ENCODE measurements at places on chromosomes 1 and 21.

DNA sequence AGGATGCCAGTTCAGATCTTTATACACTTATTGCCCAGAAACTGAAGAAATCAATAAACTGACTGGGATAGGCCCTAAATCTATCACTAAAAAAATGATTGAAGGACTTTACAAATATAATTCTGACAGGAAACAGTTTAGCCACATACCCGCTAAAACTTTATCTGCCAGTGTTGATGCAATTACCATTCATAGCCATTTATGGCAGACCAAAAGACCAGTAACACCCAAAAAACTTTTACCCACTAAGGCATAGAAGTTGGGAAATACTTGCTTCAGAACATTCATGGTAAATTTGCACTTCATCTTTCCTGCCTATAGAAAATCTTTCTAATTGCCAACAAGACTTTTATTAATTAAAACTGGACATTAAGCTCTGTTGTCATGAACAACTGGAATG, 15.0 kb upstream of the GPR25 start:
- no peak for DNase-seq

GRCh38 chr1:70945251-70945650, 102.4 kb downstream of the PTGER3 start:
- no peak for DNase-seq

DNA sequence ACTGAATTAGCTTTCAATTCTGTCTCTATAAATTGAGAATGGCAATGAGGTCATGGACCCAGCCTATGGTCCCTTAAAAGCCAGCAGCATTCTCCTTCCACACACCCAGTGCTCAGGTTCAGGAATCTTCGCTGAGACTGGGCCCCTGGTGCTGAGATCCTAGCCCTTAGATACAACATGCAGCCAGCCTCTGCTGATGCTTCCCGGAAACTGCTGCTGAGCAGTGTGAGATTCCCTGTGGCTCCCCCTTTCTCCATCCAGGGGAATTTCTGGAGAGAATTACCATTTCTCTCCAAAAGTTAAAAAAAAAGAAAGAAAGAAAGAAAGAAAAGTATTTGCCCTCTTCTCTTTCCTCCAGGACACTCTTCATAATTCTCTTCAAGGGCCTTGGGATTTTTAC, 31.7 kb upstream of the RALGPS2 start:
- no peak for DNase-seq

- DNase-seq: no peak
These were observed 65.6 kb upstream of the RRP15 start for GRCh38 chr1:218219460-218219859.

DNA sequence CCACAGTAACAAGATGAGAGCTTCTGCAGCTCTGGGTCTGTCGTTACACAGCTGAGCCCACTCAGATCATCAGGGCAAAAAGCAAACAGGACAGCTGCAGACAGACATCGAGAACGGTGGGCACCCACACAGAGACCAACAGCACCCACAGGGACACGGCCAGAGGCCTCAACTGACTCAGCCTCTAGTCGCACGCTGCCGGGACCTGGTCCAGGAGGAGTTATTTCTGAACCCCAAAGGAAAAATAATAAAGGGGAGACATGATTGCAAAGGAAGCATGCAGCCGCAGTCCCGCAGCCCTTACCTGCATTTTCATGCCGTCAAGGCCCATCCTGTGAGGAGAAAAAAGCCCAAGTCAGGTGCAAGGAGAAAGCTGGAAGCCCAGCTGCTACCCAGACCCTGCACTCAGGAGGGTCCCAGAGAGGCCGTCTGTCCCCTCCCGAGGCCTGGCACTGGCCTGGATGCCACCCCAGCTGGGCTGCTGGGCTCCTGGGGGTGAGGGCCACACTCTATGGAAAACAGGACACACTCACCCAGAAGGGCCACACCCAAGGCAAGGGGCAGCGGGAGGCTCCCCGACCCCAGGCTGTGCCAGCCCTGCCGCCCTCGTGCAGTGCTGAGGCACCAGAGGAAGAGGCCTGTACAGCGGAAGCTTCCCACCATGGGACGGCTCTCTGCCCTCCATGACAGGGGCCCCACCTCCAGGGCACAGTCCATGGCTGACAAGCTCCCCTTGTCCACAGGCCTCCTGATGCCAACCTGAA, 15.7 kb downstream of the LSS start:
- DNase-seq: no peak

GRCh38 chr21:34205811-34206571, 132.6 kb downstream of the MRPS6 start:
- no peak for DNase-seq

DNA sequence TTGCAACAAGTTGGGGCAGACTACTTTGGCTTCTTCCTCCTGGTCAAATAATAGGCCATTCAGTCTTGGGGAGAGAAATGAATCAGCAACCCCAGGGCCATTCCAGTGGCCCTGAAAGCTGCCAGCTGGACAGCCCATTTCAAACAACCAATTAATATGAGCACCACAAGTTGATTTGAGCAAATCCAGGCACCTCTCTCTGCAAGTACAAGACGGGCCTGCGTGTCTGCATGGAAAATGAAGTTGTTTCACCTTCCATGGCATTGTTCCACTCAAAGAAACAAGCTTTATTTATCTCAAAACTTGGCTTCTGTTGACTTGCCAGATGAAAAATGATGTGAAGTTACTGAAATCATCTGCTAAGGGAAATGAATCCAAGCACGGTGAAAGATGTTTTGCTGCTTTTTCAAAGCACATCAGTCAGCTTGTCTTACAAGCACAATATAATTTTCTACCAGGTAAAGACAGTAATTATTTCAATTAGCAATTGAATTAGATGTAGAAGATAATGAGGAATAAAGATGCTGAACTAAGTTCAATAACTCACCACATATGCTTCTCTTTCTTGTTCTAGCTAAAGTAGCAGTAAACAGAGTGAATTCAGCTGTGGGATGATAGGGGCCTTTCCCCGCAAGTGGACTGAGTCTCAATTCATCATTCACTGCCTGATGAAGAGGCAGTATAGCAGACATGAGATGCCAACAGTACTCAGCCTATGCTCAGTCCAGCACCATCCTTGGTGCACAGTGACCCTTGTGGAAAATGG, 95.2 kb upstream of the SSX2IP start:
- DNase-seq: no peak

DNA sequence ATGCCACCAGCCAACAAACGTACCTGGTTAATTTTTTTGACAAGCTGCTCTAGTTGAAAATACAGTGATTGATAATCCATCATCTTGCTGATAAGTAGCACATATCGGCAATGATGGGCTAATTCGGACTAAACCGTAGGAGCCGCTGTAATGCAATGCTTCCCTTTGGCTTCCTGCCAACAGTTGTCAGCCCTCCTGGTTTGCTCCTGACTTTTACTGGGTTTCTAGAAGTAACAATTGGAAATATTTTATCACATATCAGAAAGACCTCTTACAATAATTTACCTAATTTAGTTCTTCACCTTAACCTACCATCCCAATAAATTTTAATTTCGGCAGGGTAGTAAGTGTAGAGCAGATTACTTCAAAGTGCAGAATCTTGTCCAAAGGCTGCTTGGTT, 148.5 kb downstream of the DHRS3 start:
- DNase-seq: no peak

DNA sequence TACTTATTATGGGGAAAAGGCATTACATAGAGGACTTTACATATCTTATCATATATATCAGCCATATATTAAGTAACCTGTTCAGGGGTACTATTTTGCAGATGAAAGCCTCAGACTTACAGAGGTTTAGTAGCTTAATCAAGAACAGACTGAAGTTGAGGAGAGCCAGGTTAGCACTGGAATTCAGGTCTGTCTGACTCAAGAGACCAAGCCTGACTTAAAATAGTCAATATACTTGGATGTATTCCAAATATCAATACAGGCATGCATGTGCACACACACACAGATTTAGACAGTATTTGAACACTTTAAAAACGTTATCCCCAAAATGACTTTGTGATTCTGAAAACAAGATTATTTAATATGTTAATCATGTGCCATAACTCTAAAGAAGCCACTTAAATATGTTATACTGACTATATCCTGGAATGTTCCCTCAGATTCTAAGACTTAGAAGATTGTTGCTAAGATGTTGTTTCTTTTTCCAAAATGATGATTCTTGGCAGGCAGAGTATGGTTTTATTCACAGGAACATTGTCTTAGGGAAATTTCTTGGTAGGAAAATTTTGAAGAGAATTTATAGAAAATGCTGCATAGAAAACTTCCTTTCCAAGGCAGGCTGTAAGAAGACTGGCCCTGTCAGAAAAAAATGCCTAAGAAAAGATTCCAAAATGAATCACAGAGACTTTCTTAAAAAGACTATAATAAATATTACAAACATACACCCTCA, 61.6 kb downstream of the ADAMTS1 start:
- DNase-seq: no peak

DNA sequence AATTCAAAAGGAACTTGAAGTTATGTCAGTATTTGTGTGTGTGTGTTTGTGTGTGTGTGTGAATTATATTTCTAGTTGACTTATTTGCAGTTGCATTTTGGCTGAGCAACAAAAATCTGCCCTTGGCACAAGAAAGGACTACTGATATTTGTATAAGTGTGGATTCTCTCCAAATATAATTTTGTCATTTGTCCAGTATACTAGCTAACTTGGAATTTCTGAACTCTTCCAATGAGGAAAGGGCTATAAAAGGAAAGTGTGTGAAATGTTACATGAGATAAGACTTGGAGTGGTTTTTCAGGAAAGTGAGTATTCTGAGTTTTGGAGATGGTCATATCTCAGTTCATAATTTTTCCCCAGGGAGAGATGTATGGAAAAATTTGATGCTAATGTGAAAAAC, 1384.1 kb upstream of the B3GALT2 start:
- no peak for DNase-seq

GRCh38 chr1:29690156-29690555, 453.8 kb downstream of the PTPRU start:
- no peak for DNase-seq

- DNase-seq: no peak
These were observed 20.4 kb downstream of the CACHD1 start for GRCh38 chr1:64490213-64490818.

DNA sequence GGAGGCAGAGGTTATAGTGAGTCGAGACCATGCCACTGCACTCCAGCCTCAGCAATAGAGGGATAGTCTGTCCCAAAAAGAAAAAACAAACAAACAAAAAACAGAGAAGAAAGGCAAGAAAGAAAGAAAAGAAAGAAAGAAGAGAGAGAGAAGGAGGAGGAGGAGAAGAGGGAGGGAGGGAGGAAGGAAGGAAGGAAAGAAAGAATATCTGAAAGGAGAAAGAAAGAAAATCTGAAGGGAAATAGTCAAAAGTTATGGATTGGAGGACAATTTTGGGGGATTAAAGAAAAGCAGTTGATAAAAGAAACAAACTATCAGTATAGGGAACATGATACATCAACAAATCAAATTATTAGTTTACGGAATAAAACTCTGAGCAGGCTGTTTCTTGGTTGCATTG, 67.4 kb upstream of the TBX15 start:
- no peak for DNase-seq

DNA sequence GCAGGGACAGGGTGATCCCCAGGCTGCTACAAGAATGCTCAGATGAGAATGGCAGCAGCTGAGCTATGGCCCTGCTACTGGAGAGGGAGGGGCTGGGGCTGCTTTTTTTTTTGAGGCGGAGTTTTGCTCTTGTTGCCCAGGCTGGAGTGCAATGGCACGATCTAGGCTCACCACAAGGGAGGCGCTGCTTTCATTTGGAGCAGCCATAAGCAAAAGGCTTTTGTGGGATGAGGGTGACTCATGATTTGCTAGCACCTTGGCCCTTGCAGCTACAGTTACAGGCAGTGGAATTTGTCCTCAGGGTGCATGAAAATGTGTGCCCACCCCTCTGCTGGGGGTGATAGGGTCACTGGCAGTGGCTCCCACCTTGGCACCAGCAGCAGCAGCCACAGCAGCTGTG, 32.4 kb upstream of the CYP4A22 start:
- no peak for DNase-seq

DNA sequence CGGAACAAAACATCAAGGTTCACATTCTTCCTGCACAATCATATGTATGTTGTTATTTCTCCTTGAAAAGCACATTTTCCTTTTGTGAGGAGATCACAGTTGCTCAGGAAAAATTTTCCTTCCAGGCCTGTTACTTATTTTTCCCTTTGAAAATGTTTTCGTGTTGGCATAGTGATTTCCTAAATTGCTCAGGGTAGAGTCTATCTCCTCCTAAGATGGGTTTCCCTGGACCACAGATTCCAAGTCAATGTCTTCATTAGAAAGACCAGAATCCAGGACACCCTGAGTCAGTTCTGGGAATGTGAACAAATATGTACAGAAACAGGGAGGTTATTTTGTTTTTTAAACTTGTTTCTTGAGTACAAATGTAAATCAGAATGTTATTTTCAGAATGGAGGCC, 94.3 kb upstream of the C1orf105 start:
- no peak for DNase-seq

DNA sequence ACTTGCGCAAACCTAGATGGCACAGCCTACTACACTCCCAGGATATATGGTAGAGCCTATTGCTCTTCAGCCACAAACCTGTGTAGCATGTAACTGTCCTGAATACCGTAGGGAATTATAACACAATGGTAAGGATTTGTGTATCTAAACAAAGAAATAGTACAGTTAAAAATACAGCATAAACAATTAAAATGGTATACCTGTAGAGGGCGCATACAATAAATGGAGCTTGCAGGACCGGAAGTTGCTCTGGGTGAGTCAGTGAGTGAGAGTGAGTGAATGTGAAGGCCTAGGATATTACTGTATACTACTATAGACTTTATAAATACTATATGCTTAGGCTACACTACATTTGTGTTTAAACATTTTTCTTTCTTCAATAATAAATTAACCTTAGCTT, 99.3 kb downstream of the PLD5 start:
- DNase-seq: no peak

- no peak for DNase-seq
These were observed 4.8 kb upstream of the C8A start for GRCh38 chr1:56849750-56850149.

- no peak for DNase-seq
These were observed 387.8 kb upstream of the LYPLAL1 start for GRCh38 chr1:218785928-218786327.

GRCh38 chr21:29396951-29397455, 98.3 kb downstream of the BACH1 start:
- DNase-seq: no peak

DNA sequence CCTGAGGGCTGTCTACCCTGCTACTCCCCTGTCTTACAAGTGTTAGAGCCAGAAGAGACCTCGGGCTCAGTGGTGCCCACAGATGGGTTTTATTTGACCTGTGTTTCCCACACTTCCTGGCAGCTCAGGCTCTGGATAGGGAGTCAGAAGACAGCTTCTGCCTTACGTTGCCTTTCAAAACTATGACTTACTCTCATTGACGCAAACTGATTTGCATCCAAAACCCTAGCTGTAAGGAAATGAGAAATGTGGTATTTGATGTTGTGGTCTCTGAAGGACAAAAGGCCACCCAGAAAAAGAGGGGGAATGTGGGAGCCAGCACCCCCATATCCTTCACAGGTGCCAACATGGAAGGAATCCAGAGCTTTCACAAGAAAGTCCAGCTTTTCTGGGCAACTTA, 180.2 kb downstream of the ATG4C start:
- DNase-seq: no peak

- DNase-seq: peak; percentile 74
These were observed at the start of gene IL20 for GRCh38 chr1:206864939-206865671. Gene IL20, plus strand, starts transcription at chr1:206865623. Its CDS starts 230 bp downstream, at chr1:206865853.

GRCh38 chr1:158509471-158510156, 37.6 kb downstream of the OR10R2 start:
- no peak for DNase-seq

GRCh38 chr1:184532199-184532598, 145.4 kb downstream of the C1orf21 start:
- DNase-seq: no peak

GRCh38 chr1:172931761-172932160, 119.0 kb downstream of the TNFSF18 start:
- DNase-seq: no peak

All from hematopoietic multipotent progenitor cell treated with erythropoietin and hydrocortisone succinate and interleukin-3 and kit ligand, for 15 days (in vitro differentiated cells).